Heart left ventricle (tissue), 16 donors: ENCODE measurements at places on chromosomes 6 and 20. TPM values are rescaled to one million over a fixed set of nuclear protein-coding genes. Genes with fewer than 3 reads are reported as not detected.

DNA sequence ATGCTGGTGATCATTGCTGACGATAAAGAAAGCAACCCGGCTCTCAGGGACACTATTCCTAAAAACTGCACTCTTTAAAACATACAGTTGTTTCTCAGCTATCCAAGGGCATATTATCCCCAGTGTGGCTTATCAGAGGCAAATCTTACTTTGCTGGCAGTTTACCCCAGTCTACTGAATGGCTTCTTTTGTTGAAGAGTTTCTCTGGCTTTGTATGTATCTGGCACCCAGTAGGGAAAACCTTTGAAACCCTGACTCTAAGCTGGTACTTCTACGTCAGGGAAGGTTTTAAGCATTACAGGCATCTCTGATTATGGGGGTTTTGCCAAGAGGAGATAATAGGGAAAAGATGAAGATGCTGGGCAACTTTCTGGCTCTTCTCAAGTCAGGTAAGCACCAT, 637.6 kb upstream of the CHD6 start:
- no peak for DNase-seq

DNA sequence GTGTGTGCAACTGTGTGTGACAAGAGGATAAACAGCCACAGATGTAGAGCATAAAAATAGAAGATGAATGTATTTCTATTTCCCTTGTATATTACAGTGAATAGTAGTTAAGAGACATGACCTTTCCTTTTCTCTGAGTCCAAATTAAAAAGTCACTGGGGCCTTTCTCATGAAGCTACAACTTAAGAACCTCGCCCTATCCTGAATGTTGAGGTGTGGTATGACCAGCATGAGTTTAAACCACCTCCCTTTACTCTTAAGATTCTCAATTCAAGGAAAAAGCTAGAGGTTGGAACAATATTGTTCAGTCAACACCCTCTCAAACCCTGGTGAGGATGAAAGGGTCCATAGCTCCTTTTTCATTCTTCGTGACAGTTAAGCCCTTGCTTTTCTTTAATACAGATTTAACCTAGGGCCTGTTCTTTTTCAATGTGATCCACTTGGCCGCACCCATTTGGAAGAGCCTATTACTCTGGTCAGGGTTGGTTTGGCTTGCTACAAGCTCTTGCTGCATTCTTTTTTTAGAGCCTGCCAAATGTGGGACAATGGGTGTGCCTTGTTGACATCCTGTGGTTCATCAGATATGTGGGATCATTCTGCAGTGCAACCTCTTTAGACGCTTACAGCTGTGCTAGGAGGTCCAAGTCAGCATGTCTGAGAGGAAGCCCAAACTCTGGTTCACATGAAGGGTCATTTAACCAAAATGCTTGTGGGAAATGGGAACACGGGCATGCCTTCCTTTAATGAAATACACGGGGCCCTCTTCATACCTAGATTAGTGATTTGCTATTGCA, 290.0 kb downstream of the HAO1 start:
- DNase-seq = peak; percentile 29

DNA sequence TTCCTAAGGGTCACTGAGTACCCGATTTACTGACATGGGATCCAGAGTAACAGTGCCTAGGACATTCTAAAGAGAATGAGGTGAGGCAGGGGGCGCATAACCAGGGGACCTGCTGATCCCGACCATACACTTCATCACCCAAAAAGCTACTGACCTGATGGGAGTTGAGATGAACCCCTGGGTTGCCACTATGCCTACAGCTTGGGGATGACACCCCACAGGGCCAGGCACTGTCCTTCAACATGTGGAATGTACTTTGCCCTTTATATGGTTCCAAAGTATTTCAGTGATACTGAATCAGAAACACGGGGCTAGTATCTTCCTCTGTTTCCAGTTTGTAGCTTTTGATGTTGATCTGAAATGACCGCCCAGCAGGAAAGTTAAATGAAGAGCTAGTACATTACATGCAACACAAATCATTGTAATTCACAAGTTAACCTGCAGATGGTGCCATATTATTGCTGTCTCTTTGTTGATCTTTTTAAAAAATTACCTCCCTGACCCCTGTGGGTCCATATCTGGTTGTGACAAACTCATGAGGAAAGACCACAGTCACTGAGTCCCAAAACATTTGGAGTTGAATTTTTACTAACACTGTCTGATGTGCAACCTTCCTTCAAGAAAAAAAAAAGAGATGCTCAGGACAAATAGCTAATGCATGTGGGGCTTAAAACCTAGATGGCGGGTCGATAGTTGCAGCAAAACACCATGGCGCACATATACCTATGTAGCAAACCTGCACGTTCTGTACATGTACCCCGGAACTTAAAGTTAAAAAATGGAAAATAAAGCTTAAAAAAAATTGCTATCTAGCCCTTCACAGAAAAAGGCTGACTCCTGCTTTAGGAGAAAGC, 42.7 kb upstream of the GCNT2 start:
- no peak for DNase-seq

DNA sequence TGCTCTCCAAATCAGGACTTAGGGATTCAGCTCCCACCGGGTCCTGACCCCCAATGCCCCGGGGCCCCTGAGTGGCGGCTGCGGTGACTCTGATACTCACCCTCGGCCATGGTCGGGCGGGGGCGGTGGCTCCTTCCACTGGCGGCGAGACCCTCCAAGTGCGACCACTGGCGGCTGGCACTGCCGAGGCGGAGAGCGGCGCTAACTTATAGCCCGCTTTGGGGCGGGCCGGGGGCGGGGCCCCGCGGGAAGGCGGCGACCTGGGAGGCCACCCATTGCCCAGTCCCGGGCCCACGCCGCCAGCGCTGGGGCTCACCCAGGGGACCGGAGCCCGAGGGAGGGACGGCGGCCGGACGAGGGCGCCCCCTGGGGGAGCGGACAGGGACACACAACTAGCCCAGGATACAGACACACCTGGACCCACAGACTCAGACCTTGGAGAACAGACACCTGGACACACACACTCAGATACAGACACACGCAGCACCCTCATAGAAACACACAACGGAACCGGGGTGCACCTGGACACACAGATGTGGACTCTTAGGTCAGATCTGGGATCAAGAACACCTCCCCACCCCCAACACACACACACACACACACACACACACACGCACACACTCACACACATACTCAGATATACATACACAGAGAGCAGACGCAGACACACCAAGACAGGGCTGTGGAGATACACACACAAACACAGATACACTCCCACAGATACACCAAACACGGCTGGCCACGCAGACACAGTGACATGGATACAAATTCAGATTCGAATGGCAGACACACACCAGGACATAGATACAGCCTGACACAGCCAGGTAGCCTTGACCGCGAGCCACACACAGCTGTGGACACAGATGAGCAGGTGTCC, at the start of gene TGM2:
Gene TGM2 (minus strand): TSS at position 182 of the 877 bp plus-strand sequence. CDS start 72 bp downstream, at position 110.
- peak; percentile 84 for DNase-seq

DNA sequence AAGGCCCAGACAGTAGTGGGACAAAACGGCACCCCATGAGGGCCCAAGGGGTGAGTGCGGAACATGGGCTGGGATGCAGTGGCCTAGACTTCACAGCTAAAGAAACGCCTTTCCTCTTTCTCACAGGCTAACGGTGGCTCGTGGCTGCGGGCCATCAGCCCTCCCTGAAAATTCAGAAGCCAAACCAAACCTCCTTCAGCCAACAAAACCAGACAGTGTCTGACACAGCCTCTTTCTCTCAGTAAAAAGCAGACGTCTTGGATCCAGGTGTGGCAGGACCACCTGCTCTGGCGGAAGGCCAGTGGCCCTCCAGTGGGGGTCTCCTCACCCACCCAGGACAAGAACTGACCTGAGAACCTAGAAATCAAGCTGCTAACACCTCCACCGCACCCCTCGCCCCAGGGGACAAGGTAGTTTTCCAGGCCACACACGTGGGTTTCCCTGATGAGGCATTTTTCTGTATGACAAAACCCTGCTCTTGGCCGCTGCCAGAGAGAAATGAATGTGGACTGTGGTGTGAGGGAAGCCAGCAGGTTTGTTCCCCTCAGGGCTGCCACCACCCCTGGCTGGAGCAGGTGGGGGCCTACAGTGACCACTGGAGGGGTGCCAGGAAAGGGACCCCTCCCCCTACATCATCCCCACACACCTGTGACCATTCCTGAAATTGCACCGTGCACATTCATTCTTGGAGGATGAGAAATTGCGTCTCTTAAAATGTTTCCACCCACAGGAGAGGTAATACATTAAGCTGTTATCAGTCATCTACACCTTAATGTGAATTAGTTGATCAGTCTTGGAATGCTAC, 76.8 kb upstream of the PIM1 start:
- no peak for DNase-seq

PKIB gene
- polyA plus RNA-seq = 0.72 TPM

GRCh38 chr6:158758941-158759479, 60.2 kb downstream of the EZR start:
- no peak for DNase-seq

KIAA1586 gene
- 2.1 TPM for polyA plus RNA-seq

DNA sequence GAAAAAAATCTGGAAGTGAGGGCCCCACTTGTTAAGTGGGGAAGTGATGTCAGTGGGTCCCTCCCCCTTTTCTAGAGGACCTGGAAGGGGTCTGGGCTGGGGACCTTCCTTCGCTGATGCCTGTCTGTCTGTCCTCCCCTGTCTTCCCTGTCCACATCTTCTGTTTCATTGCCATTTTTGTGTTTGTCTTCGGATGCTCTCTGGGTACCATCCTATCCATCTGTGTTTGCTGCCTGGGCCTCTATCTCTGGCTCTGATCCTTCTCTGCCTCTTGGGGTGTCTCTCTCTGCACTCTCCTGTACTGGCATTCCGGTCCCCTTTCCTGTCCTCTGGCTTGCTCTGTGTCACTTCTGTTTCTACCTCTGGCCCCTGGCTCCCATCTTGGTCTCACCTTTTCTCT, 2.3 kb downstream of the TMEM151B start:
- DNase-seq = no peak
